Cardiac muscle cell (in vitro differentiated cells and primary cell): ENCODE measurements at places on chromosomes 4 and X. TPM values are rescaled to one million over a fixed set of nuclear protein-coding genes. Genes with fewer than 3 reads are reported as not detected.

The NPY2R gene
- not detected in 2 replicates for polyA plus RNA-seq

The AFP gene
- 9.1 TPM in 1 of 2 replicates, not detected in the other for polyA plus RNA-seq

The RAB40AL gene
- polyA plus RNA-seq, result 0.62 and 0.87 TPM in 2 replicates

The BTC gene
- polyA plus RNA-seq, result 0.79 TPM in 1 of 2 replicates, not detected in the other

The SLC26A1 gene
- 2.8 and 6.3 TPM in 2 replicates for polyA plus RNA-seq

The REST gene
- polyA plus RNA-seq, result 89.0 and 130 TPM in 2 replicates

The GLOD5 gene
- not detected in 2 replicates for polyA plus RNA-seq

The PCDH11X gene
- 1.4 and 2.0 TPM in 2 replicates for polyA plus RNA-seq

The TMEM128 gene
- 50.5 and 60.1 TPM in 2 replicates for polyA plus RNA-seq

The CENPI gene
- polyA plus RNA-seq, result 1.1 and 2.4 TPM in 2 replicates

The PPBP gene
- not detected in 2 replicates for polyA plus RNA-seq

The ADAMTS3 gene
- 1.2 and 3.3 TPM in 2 replicates for polyA plus RNA-seq

The CACNA1F gene
- polyA plus RNA-seq, result 0.02 and 1.5 TPM in 2 replicates

The LEF1 gene
- 45.8 and 69.1 TPM in 2 replicates for polyA plus RNA-seq

The UCP1 gene
- 0.11 and 0.12 TPM in 2 replicates for polyA plus RNA-seq

The ARAP2 gene
- 0.70 and 1.7 TPM in 2 replicates for polyA plus RNA-seq

The TIGD2 gene
- 4.1 and 5.4 TPM in 2 replicates for polyA plus RNA-seq

The BMP3 gene
- polyA plus RNA-seq, result 0.02 TPM in 1 of 2 replicates, not detected in the other

The TEX13D gene
- polyA plus RNA-seq, result not detected in 2 replicates

The NRK gene
- 0.10 TPM in 1 of 2 replicates, not detected in the other for polyA plus RNA-seq

The EVC2 gene
- polyA plus RNA-seq, result 1.1 and 2.0 TPM in 2 replicates

The SMR3A gene
- polyA plus RNA-seq, result not detected in 2 replicates

The ANXA10 gene
- not detected in 2 replicates for polyA plus RNA-seq

The TKTL2 gene
- polyA plus RNA-seq, result not detected in 2 replicates

The GPR173 gene
- polyA plus RNA-seq, result 3.6 and 3.8 TPM in 2 replicates

The RHOXF2B gene
- not detected in 2 replicates for polyA plus RNA-seq

The C4orf46 gene
- 9.5 and 17.5 TPM in 2 replicates for polyA plus RNA-seq

The IL2RG gene
- polyA plus RNA-seq, result 2.3 TPM in 1 of 2 replicates, not detected in the other

The AFM gene
- 0.06 TPM in 1 of 2 replicates, not detected in the other for polyA plus RNA-seq

The MAGEA8 gene
- 0.34 TPM in 1 of 2 replicates, not detected in the other for polyA plus RNA-seq

The MID1IP1 gene
- polyA plus RNA-seq, result 25.3 and 45.7 TPM in 2 replicates

The FANCB gene
- 1.7 TPM in 1 of 2 replicates, not detected in the other for polyA plus RNA-seq

The DCAF4L1 gene
- 0.07 and 0.17 TPM in 2 replicates for polyA plus RNA-seq

The PLP1 gene
- polyA plus RNA-seq, result not detected in 2 replicates

The NWD2 gene
- polyA plus RNA-seq, result not detected in 2 replicates

The CFAP47 gene
- polyA plus RNA-seq, result 0.04 TPM in 1 of 2 replicates, not detected in the other

The SNCA gene
- polyA plus RNA-seq, result 112 and 127 TPM in 2 replicates

The SHROOM4 gene
- polyA plus RNA-seq, result 0.17 and 1.3 TPM in 2 replicates

The CT45A10 gene
- not detected in 2 replicates for polyA plus RNA-seq

The FGD1 gene
- polyA plus RNA-seq, result 29.9 and 30.0 TPM in 2 replicates

The LRIT3 gene
- 0.12 TPM in 1 of 2 replicates, not detected in the other for polyA plus RNA-seq

The MAGEC2 gene
- polyA plus RNA-seq, result not detected in 2 replicates

The STBD1 gene
- polyA plus RNA-seq, result 22.6 and 30.5 TPM in 2 replicates

The RXFP1 gene
- not detected in 2 replicates for polyA plus RNA-seq

The SCML2 gene
- 8.4 and 14.5 TPM in 2 replicates for polyA plus RNA-seq

The NIPAL1 gene
- polyA plus RNA-seq, result 2.1 and 5.5 TPM in 2 replicates

The SCD5 gene
- 1.5 and 3.7 TPM in 2 replicates for polyA plus RNA-seq

The MAGEA4 gene
- not detected in 2 replicates for polyA plus RNA-seq

The CENPE gene
- 3.5 and 19.2 TPM in 2 replicates for polyA plus RNA-seq
